Activated naive CD8-positive, alpha-beta T cell treated with anti-CD3 and anti-CD28 coated beads, Interleukin-2, amount 50 U/mL, for 24 hours (primary cell): ENCODE measurements at places on chromosomes 4 and X.

- no peak overlapping the region for H3K4me3 ChIP-seq
- no peaks in the 10 kb centered on the region for H3K27me3 ChIP-seq
- no peaks in the 10 kb centered on the region for H3K4me1 ChIP-seq
- no peaks in the 10 kb centered on the region for H3K36me3 ChIP-seq
Measured at GRCh38 chr4:183356931-183357675, 34.9 kb upstream of the CLDN24 start.

GRCh38 chr4:153676486-153676885 is 7.6 kb upstream of the TLR2 start:
- peaks cover 11% of the 10 kb centered on the region for H3K27me3 ChIP-seq
- DNase-seq = no peak
- H3K36me3 ChIP-seq = no peaks in the 10 kb centered on the region
- H3K4me1 ChIP-seq = no peaks in the 10 kb centered on the region
- no peak overlapping the region for H3K27ac ChIP-seq

DNA sequence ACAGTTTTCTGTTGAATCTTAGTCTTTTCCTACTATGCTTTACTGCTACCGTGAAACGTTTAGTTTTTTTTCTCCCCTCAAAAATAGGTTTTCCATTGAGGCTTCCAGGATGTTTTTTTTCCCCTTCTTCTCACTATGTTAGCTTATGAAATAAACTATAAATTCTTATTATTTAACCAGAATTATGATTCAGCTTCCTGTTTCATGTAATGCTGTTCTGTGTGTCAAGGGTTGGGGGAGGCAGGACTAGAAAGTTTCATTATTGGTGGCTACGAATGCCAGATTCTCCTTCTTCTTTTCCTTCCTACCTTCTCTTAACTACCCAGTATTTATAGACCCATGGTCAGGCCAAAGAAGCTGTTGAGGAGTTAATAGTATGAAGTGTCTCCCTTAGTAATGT is 11.8 kb downstream of the CLCN5 start:
- no peak overlapping the region for H3K4me3 ChIP-seq
- no peaks in the 10 kb centered on the region for H3K27me3 ChIP-seq
- no peak for DNase-seq
- H3K36me3 ChIP-seq = no peaks in the 10 kb centered on the region
- H3K4me1 ChIP-seq = peaks cover 6% of the 10 kb centered on the region

DNA sequence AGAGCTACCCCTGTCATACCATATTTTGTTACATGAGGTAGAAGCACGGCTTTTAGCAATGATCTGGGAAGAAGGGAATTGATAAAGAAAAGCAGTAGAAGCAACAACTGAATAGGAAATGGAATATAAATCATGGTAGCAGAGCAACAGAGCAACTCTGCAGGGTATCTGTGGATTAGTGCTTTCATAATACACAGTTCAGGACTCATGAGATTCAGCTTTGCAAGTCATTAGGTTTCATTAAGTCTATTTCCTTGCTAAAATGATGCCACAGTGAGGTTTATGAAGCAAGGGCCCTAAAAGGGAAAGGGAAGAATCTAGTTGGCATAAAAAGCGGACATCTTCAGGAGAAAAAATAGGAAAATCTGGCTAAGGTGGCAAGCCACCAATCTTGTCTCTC is 45.6 kb upstream of the GRPR start:
- H3K36me3 ChIP-seq = no peaks in the 10 kb centered on the region
- no peaks in the 10 kb centered on the region for H3K4me1 ChIP-seq
- no peak overlapping the region for H3K27ac ChIP-seq
- no peak for DNase-seq
- H3K4me3 ChIP-seq = no peak overlapping the region

DNA sequence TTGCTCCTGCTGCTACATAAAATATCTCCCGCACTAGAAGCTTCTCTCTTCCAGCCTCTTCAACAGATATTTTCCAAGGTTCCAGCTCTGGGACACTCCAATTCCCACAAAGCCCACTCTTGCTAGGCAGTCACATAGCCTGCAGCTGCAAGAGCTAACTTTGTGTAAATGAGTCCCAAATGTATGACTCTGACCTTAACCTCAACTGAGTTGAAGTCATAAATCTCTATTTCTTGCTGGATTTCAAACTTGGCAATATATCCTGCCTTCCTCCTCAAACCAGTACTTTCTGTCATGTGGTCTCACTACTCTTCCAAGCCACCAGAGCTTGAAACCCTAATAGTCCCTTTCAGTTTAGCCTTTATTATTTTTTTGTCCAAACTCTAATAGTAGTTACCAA is 315.4 kb upstream of the GRIA3 start:
- no peak overlapping the region for H3K27ac ChIP-seq
- H3K36me3 ChIP-seq = no peaks in the 10 kb centered on the region
- no peaks in the 10 kb centered on the region for H3K4me1 ChIP-seq
- no peak overlapping the region for H3K4me3 ChIP-seq
- no peak for DNase-seq

DNA sequence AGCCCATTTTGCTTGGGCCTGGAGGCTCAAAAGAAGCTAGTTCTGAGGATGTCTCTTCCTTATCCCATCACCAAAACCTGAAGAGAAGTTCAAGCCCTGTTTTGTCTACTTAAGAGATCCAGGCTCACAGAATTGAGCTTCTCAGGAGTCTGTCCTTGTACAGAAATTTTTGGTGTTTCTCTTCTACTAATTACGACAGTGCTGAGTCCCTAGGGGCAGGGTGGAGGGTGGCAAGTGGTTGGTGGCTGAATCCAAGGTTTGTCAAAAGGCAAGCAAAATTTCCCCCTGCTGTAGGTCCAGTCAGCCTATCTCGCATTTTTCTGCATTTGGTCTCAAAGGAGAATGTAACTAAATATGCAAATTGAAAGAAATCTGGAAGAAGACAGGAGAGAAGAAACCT is 377.9 kb downstream of the SMARCA1 start:
- H3K4me1 ChIP-seq = no peaks in the 10 kb centered on the region
- no peak for DNase-seq
- no peaks in the 10 kb centered on the region for H3K36me3 ChIP-seq
- H3K27me3 ChIP-seq = no peaks in the 10 kb centered on the region

- no peaks in the 10 kb centered on the region for H3K36me3 ChIP-seq
- no peaks in the 10 kb centered on the region for H3K27me3 ChIP-seq
- no peak overlapping the region for H3K4me3 ChIP-seq
- DNase-seq = no peak
- H3K4me1 ChIP-seq = no peaks in the 10 kb centered on the region
Measured at GRCh38 chr4:105963461-105964400, 68.5 kb downstream of the NPNT start.

GRCh38 chr4:73989928-73990327 is 1.9 kb upstream of the PPBP start:
- no peak overlapping the region for H3K27ac ChIP-seq
- H3K36me3 ChIP-seq = no peaks in the 10 kb centered on the region
- DNase-seq = no peak
- H3K4me3 ChIP-seq = no peak overlapping the region
- no peaks in the 10 kb centered on the region for H3K4me1 ChIP-seq

DNA sequence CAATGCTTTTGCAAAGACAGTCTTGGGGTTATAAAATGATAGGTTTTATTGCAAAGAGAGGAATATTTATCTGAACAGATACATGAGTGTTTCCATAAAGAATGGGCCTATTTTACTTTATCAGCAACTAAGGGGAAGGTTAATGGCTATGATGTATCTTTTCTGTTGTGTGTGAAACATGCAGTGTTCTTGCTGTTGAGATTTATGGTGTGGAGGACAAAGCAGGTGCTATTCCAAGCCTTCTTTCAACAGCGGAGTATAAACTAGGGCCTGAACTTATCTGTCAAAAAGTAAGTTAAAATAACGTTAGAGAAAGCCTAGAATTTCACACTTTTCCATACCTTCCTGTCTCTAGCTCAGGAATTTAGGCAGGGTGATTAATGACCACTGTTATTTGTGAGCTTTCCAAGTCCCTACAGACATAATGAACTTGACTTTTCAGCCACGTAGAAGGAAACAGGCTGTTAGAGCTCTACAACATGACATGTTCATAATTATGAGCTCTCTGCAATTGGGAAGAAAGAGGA is 411.4 kb downstream of the IL1RAPL1 start:
- no peaks in the 10 kb centered on the region for H3K4me1 ChIP-seq
- H3K27me3 ChIP-seq = no peaks in the 10 kb centered on the region
- no peaks in the 10 kb centered on the region for H3K36me3 ChIP-seq
- DNase-seq = no peak
- no peak overlapping the region for H3K27ac ChIP-seq
- no peak overlapping the region for H3K4me3 ChIP-seq

DNA sequence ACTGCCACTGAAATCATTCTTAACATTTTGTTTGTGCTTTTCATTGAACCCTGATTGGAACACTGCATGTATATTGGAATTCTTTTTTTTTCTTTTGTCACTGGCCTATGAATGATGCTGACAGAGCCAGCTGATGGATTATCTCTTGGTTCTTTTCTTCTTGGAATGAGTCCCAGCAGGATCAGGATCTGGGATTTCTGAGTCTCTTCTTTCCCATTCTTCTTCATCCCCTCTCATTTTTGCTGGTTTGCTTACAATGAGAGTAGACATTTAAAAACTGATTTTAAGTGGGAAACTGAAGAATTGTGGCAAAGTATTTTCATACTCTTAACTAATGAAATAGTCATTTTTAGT is 9.0 kb downstream of the DCUN1D4 start:
- no peak overlapping the region for H3K27ac ChIP-seq
- H3K4me3 ChIP-seq = no peak overlapping the region
- H3K36me3 ChIP-seq = peaks cover 22% of the 10 kb centered on the region
- peaks cover 35% of the 10 kb centered on the region for H3K4me1 ChIP-seq
- H3K27me3 ChIP-seq = no peaks in the 10 kb centered on the region

DNA sequence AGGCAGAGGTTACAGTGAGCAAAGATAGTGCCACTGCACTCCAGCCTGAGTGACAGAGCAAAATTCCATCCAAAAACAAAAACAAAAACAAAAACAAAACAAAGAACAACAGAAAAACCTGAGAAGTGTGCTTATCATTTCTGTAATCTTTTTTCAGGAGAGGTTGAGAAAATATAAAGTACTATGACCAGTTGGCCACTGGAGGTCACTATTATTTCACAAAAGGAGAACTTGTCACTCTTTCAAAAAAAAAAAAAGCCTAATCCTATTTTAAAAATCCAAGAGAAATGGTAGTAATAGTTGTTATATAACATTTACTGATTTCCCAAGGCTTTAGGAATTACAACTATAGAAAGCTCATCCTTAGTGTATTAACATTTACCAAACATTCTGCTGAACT is 24.9 kb upstream of the RNF150 start:
- no peak overlapping the region for H3K4me3 ChIP-seq
- no peaks in the 10 kb centered on the region for H3K4me1 ChIP-seq
- H3K36me3 ChIP-seq = no peaks in the 10 kb centered on the region
- H3K27me3 ChIP-seq = peaks cover 4% of the 10 kb centered on the region

GRCh38 chr4:146222313-146222712 is 8.0 kb downstream of the REELD1 start:
- no peak overlapping the region for H3K27ac ChIP-seq
- no peaks in the 10 kb centered on the region for H3K4me1 ChIP-seq
- no peak overlapping the region for H3K4me3 ChIP-seq
- no peaks in the 10 kb centered on the region for H3K36me3 ChIP-seq
- H3K27me3 ChIP-seq = no peaks in the 10 kb centered on the region
- DNase-seq = no peak

DNA sequence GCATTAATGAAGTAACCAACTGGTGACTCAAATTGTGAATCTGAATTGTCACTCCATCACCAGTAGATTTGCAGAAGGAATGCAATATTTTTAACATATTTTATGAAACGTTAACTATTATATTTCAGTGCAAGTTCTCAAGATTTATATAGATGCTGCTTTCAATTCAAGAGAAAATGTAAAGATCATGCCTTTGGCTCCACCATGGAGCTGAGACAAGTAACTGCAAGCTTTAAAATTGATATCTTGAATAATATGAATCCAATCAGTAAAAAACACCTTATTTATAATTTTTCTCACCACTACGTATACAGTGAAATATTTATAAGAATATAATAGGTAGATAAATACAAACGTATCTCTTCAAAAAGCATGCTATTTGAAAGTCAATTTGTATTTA is 27.8 kb upstream of the GALNTL6 start:
- H3K4me1 ChIP-seq = no peaks in the 10 kb centered on the region
- no peaks in the 10 kb centered on the region for H3K36me3 ChIP-seq
- H3K4me3 ChIP-seq = no peak overlapping the region
- H3K27ac ChIP-seq = no peak overlapping the region

DNA sequence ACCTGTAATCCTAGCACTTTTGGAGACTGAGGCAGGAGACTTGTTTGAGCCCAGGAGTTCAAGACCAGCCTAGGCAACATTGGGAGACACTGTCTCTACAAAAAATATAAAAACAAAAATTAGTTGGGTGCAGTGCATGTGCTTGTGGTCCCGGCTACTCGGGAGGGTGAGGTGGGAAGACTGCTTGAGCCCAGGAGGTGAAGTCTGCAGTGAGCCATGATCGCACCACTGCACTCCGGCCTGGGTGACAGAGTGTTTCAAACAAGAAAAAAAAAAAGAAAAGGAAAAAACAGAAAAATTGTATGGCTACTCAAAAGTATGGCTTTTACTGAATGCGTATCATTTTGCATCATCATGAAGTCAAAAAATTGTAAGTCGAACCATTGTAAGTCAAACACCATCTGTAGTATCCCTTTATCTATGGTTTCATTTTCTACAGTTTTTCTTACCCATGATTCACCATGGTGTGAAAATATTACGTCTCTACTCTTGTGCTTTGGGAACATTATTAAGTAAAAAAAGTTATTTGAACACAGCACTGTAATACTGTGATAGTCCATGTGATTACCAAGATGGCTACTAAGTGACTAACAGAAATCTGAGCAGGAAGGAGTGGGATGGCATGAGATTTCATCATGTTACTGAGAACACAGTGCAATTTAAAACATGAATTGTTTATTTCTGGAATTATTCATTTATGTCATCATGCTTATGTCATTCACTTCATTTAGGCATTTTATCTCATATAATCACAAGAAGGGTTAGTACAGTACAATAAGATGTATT is 26.5 kb upstream of the MANBA start:
- H3K27ac ChIP-seq = peak overlapping the region; percentile 19
- H3K4me1 ChIP-seq = peaks cover 34% of the 10 kb centered on the region
- no peak for DNase-seq
- peaks cover 5% of the 10 kb centered on the region for H3K36me3 ChIP-seq

- no peak overlapping the region for H3K4me3 ChIP-seq
- H3K4me1 ChIP-seq = no peaks in the 10 kb centered on the region
- no peak for DNase-seq
Measured at GRCh38 chrX:2829469-2830246, 928 bp downstream of the GYG2 start.

GRCh38 chrX:44247468-44247867 is 96.0 kb downstream of the EFHC2 start:
- H3K4me3 ChIP-seq = no peak overlapping the region
- DNase-seq = no peak
- H3K27me3 ChIP-seq = no peaks in the 10 kb centered on the region
- peaks cover 3% of the 10 kb centered on the region for H3K36me3 ChIP-seq

DNA sequence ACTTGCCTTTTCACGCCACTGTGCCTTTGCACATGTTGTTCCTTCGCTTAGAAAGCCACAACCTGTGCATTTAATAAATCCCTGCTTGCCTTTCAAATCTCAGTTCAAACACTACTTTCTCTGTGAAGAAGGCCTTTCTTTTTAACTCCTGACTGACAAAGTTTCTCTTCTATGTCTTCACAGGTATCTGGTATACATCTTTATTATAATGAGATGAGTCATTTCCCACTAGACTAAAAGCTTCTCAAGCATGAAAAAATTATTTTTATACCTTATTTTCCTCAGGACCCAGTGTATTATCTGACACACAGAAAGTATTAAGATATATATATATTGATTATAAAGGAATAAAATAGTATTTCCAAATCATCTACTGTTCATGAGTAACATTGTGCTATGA is 189.9 kb downstream of the TBCK start:
- H3K4me1 ChIP-seq = no peaks in the 10 kb centered on the region
- no peak overlapping the region for H3K27ac ChIP-seq
- H3K4me3 ChIP-seq = no peak overlapping the region

GRCh38 chr4:101784957-101785356 is 5.6 kb upstream of the BANK1 start:
- H3K4me3 ChIP-seq = no peak overlapping the region
- H3K27ac ChIP-seq = no peak overlapping the region
- H3K36me3 ChIP-seq = no peaks in the 10 kb centered on the region
- no peak for DNase-seq
- H3K4me1 ChIP-seq = peaks cover 8% of the 10 kb centered on the region
